Stimulated activated CD4-positive, alpha-beta T cell treated with anti-CD3 and anti-CD28 coated beads, Interleukin-15, amount 100 ng/mL, for 48 hours (primary cell): ENCODE measurements at places on chromosomes 6 and 20.

GRCh38 chr20:51488331-51488730 lies 54.2 kb downstream of the NFATC2 start:
- DNase-seq, result no peak

GRCh38 chr20:16027686-16028085 lies 545.6 kb downstream of the KIF16B start:
- DNase-seq, result no peak

DNA sequence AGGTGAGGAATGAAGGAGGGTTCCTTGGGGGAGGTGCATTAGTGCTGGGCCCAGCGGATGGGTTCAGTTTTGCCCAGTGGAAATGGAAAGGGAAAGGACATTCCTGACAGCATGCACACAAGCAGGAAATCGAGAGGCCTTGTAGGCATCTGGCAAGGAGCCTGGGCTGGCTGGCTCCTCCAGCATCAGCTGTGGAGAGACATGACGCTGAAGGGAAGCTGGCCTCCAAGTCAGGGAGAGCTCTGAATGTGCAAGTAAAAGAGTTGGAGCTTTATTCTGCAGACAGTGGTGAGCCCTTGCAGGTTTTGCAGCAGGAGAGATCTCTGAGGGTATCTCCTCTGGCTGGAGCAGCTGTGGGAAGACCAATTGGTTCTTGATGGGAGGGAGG lies 154.3 kb downstream of the MRPL14 start:
- DNase-seq, result no peak

DNA sequence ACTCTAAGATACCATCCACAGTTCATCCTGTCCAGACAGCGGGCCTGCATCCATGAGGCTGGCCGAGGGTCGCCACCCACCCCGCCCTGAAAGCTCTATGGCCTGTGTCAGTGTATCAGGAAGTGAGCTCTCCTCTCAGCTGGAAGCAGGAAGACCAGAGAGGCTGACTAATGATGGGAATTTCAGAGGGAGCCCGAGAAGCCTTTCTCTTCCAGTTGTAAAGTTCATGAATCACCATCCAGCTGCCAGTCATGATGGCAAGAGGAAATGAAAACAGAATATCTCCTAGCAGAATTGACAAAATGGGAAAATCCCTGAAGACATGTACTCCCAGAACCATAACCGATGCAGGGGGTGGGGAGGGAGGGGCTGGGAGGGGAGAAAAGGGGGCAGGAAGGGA lies 109.6 kb upstream of the RPS6KA2 start:
- DNase-seq, result no peak

- no peak for DNase-seq
Observed at GRCh38 chr6:137102851-137103492, 58.2 kb upstream of the IL20RA start.

DNA sequence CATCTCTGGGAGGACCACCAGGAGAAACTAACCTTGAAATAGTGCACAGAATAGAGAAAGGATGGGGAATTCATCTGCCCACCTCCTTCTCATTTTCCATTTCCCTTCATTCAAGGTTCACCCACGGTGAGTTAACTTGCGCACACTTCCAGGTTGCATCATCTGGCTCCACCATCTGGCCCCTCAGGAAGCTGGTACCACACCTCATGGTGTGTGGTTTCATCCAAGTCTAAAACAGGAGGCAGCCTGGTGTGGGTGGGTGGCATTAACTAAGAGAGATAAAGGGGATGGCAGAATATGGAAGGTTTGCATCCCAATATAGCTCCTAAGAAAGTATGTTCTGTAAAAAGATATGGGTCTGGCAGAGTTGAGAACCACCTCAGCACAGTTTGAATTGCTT lies 3.8 kb downstream of the ZNF334 start:
- no peak for DNase-seq

DNA sequence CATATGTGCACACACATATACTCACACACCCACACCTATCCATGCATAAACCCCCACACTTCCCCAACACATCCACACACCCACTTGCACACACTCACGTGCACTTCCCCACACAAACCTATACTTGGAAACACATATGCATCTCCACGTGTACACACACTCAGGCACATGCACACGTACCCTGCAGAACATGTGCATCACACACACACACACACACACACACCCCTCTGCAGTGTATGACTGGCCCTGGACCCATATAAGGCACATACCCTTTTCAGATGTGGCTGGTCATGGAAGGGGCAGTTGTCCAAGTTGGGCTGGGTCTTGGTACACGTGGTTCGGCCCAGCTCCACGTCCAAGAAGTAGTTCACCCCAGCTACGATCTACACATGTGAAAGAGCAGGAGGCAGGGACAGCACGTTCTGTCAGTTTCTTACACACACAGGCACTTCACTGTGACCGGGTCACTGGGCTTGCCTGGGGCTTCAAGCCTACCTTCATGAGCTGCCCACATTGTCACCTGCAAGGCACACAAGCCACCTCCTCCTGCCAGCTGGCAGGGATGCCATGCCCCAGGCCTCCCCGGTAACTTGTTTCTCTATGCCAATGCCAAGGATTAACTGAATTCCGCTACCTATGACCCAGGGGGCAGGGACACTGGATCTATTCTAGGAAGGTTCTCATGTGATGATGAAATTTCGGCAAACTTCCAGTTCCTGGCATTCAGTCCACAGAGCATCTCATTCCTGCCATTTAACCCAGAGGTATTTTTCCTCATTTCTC lies 2.6 kb downstream of the CST3 start:
- DNase-seq, result no peak

DNA sequence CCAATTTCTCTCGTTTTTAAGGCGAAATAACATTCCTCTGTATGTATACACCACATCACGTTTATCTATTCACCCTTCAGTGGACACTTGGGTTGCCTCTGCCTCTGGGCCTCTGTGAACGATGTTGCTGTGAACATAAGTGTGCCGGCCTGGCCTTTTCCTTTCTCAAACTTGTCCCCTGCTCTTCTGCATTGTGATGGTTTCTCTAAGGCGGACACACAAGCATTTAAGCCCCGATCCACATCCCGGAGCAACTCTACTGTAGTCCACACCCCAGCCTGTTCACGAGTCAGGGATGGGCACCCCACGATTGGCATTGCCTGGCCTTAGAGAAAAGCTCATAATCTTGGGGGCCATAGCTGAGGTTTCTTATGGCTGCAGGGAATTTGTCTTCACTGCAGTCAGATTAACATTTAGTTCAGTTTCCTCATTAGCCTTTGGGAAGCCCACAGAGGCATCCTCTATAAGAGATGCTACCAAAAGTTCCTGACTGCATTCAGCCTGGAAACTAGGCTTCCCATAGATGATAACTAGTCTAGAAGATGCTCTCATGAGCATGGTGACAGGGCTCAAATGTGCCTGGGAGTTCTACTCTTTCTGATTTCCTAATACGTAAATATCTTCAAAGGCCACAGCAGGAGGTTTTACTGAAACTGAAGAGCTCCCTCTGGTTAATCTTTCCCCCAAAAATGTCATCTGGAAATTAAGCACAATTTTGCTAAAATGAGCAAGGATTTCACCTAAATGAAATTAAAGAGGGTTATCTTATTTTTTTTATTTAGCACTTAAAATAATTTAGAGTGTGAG lies 762 bp downstream of the ZC3H12D start:
- DNase-seq, result no peak

DNA sequence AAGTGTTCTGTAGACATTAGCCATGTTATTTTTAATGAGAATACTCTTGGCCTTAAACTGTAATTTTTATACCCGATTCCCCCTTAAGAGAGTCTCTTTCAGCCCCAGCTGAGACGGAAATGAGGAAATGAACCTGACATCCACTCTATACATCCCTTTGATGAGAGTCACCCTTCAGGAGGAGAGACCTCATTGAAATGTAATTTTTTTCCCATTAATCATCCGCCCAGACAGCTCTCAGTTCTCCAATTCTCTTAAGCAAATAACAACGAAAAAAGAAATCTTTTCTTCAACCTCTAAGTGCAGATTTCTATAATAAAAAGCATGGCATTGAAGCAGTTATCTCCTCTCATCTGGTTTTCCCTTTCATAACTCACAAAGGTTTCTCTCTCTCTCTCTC lies 243.8 kb upstream of the PMEPA1 start:
- no peak for DNase-seq

DNA sequence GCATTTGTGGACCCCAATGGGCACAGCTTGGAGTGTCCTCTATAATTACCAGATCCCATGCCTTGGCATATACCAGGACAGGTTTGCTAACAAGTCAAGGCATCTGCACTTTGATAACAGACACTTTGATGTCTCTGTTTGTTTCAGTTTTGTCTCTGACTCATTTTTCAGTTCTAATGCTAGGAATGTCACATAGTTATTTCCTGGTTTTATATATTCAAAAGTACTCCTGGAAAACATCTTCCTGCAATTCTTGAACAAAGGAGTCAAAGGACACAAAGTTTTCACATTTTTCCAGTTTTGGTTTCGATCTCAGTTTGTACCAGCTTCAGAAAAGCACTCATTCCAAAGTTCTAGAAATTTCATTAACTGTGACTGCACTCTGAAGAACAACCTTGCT lies 188.1 kb downstream of the FOXC1 start:
- no peak for DNase-seq

- DNase-seq, result no peak
Observed at GRCh38 chr20:62772103-62772611, 24.1 kb upstream of the MRGBP start.

- DNase-seq, result no peak
Observed at GRCh38 chr6:160421854-160422253, 73.7 kb downstream of the SLC22A3 start.

- no peak for DNase-seq
Observed at GRCh38 chr20:32206760-32207625, 550 bp downstream of the PLAGL2 start.

GRCh38 chr6:98931696-98932095 lies 16.1 kb downstream of the FBXL4 start:
- DNase-seq, result no peak

DNA sequence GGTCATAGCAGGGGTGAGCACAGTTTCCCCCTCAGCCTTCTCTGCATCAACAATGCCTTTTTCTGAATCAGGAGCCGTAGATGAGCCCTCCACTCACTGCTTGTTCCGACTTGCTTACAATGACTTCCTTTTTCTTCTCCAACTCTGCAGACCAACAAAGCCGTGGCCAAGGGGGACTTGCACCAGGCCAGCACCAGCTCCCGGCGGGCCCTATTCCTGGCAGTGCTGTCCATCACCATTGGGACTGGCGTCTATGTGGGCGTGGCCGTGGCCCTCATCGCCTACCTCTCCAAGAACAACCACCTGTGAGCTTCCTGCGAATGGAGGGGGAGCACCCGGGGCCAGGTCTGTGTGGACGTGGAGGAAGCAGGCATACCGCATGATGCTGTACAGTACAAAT lies 195.8 kb downstream of the SYNDIG1 start:
- no peak for DNase-seq

DNA sequence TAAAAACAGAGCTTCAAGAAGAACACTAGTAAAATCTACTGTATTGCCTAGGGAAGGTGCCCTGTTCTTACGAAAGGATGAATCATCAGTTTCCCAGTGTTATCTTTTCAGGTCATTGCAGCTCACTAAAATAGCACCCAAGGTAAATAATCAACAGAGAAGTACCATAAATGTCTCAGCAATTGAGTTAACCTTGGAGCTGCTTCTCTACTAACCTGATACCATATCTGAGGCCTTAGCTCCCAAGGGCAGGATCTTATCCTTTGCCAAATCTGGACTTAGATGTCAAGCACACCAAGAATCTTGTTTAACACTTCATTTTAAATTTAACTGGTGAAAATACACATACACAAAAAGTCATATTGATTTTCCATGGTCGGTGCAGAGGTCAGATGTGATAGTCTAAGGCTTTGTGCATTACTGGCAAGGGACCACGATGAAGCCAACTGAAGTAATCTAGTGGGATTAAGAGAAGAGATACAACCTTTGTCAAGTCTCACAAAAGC lies 81.5 kb downstream of the EDN1 start:
- DNase-seq, result no peak

- no peak for DNase-seq
Observed at GRCh38 chr6:332671-333070, 40.4 kb downstream of the DUSP22 start.

- DNase-seq, result no peak
Observed at GRCh38 chr6:131013495-131013894, 49.5 kb downstream of the EPB41L2 start.

- no peak for DNase-seq
Observed at GRCh38 chr6:150548330-150548729, 51.4 kb upstream of the PLEKHG1 start.

DNA sequence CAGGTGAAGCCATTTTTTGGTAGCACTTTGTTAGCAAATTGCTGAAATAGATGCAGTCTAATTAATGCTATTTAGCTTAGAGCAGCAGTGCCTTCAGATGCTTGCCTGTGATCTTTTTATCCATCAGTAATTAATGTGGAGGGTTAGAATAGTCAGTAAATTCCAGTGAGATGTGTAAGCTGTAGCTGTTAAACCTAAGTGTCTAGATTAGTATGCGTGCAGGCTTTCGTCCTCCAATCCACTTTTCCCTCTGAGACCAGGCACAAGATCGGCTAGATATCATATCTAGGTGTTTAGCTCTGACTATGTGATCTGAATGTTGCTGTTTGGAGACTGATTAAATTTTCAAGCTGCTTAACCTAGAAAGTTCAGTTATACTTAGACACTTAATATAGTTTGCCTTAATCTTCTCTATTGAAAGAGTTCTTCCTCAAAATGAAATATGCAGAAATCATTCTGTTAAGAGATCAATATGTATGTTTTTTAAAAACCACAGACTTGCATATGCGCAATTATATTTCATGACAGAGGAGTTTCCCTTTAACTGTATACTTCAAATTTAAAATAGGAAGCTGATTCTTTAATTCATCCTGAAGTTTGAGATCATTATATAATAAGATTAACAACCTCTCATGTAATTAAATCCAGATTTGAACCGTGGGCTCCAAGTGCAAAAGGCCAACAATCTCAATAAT lies 41.2 kb downstream of the XRN2 start:
- no peak for DNase-seq

- no peak for DNase-seq
Observed at GRCh38 chr6:51019806-51020205, 201.1 kb downstream of the TFAP2B start.

- no peak for DNase-seq
Observed at GRCh38 chr6:113363048-113363798, 493.9 kb upstream of the MARCKS start.

GRCh38 chr20:51889466-51889865 lies 87.1 kb upstream of the SALL4 start:
- no peak for DNase-seq

DNA sequence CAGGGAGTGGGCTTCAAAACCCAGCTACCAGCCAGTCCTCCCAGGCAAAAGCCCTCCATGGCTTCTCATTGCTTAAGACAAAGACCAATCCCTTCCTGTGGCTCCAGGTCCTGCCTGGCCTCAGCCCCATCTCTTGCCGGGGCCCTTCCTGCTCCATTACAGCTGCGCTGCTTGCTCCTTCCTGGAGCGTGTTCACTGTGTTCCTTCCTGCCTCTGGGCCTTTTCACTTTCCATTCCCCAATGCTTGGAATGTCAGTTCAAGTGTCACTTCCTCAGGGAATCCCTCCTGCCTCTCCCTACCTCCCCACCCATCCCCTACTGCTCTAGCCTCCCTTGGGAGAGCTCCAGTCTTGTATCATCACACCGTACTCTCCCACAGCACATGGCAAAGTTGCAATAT lies 11.1 kb upstream of the ITPR3 start:
- DNase-seq, result no peak
